ENCODE measurements at places on chromosomes 2 and 18. TPM values are rescaled to one million over a fixed set of nuclear protein-coding genes. Genes with fewer than 3 reads are reported as not detected.

- DNase-seq, result no peak
Observed at GRCh38 chr2:120722246-120722567, 13.5 kb upstream of the GLI2 start.

- no peak for DNase-seq
Observed at GRCh38 chr2:49003201-49003600, 151.1 kb downstream of the FSHR start.

DNA sequence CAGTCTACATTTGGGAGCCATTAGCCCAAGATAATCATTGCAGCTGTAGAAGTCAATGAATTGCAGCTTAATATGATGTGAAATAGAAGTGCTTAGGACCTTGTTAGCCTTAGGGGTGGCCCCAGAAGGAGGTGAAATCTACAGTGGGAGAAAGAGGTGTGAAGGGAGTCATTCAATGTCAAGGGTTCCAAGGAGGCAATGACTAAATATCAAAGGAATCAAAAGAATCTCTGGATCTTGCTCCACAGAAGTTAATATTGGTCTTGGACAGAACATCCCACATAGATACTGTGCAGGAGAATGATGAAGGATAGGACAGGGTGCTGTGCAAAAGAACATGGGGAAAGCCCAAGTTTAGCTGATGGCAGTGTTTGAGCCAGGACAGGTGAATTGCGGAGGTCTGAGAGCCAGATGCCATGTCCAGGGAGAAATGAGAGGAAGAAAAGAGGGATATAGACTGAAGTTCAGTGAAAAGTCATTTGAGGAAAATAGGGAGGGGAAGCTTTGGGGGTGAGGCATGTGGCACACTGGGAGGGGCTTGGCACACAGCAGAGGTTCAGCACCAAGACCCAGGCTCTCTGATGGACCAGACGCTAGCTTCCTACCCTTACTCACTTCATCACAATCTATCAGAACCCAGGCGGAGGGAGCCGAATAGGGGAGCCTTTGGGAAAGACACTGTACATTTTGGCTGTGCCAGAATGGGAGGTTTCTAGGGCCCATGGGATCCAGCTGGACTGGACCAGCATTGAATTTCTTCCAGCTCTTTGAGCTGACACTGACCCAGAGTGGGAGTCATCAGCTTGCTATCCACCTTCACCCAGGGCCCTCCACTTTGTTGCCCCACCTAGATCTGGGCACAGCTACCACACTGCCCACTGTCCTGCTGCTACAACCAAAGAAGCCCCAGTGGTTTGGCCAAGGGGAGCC lies 2.2 kb downstream of the IL1F10 start:
- DNase-seq, result no peak

DNA sequence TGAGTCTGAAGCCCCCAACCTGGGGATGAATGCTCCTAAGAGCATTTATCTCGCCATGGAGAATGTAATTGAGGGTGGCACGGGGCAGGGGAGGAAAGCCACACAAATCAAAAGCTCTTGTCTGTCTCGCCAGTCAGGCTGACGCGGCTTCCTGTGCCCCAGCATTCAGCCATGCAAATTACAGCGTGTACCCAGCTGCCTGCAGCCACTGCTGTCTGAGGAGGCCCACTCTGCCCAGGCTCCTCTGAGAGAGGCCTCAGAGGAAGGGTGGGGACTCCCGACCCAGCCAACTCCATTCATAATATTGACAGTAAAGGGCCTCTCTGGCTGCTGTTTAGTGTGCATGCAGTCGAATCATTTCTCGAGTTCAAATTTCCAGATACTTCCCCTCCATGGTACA lies 22.0 kb downstream of the SMAD7 start:
- peak; percentile 73 for DNase-seq

DNA sequence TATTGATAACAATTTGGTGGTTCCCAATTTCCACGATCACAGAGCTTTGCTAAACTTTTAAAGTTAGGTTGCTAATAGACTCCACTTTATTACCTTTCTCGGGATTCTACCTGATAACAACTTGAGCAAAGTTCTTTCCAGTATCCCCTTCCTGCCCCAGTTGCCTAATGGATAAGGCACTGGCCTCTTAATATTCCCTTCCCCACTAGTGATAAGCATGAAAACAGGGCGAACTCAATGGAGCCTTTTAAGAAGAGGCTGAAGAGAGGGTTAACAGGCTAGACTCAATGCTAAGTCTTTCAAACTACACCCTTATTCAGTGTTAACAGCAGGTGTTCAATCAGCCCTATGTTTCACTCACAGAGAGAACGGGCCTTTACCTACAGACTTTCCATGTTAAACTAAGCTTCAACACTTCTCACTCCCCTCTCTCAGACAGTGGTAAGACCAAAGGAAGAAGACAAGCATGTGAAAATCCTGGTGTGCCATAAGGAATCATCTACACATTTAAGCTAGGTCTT lies 75.8 kb downstream of the ANKRD44 start:
- DNase-seq, result no peak

GRCh38 chr2:98013407-98014042 lies 17.8 kb upstream of the TMEM131 start:
- no peak for DNase-seq

- DNase-seq, result no peak
Observed at GRCh38 chr18:907885-908757, 3.5 kb downstream of the ADCYAP1 start.

DNA sequence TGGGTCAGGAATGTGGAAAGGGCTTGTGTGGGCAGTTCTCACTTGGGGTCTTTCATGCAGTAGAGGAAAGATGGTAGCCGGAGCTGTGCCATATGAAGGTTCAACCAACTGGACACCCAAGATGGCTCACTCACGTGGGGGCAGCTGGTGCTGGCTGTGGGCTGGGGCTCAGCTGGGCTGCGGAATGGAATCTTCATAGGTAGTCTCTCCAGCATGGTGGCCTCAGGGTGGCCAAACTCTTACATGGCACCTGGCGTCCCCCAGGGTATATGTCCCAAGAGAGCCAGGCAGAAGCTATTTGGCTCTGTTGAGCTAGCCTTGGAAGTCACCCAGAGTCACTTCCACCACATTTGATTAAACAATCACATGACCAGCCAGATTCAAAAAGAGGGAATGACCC lies 163.1 kb upstream of the KLHL29 start:
- DNase-seq, result no peak

- no peak for DNase-seq
Observed at GRCh38 chr18:46569211-46569610, 87.8 kb downstream of the LOXHD1 start.

DNA sequence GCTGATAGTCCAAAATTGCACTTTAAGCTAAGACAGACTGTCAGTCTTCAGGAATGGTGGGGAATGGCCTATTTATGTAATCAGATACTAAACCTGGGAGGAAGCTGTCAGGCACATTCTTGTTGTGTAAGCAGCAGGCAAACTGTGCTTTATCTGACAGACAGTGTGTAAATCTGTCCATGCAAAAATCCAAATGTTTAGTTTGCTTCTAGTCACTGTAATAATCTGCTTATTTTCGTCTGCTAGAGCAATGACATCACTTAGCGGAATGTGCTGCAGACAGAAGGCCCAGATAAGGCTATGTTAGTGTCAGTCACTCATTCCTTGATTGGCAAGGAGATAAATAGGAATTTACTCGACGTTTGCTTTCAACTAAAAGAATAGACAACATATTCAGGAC lies 263.5 kb downstream of the ZNF407 start:
- no peak for DNase-seq

- no peak for DNase-seq
Observed at GRCh38 chr2:119929537-119929936, 83.3 kb upstream of the EPB41L5 start.

- DNase-seq, result no peak
Observed at GRCh38 chr18:58069721-58070292, 25.8 kb downstream of the NEDD4L start.

GRCh38 chr18:54089749-54090459 lies 134.6 kb downstream of the MBD2 start:
- DNase-seq, result no peak

DNA sequence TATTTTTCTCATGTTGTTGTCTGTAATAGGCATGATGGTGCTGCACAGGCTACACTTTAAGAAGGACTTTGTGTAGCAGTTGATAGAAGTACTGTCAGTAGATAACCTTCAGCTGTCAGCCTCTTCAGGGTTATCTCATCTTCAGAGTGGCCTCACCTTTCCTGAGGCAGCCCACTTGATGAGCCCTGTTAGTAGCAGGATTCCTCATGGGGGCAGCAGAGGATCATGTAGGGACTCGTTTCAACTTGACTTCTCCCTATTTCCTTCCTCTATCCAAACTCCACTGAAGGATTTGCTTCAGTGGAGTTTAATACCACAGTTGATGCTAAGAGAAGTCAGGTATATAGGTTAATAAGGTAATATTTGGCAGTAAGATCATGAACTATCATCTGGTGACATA lies 530.3 kb upstream of the FSIP2 start:
- peak; percentile 43 for DNase-seq

- no peak for DNase-seq
Observed at GRCh38 chr18:44198612-44199284, 481.9 kb upstream of the SETBP1 start.

DNA sequence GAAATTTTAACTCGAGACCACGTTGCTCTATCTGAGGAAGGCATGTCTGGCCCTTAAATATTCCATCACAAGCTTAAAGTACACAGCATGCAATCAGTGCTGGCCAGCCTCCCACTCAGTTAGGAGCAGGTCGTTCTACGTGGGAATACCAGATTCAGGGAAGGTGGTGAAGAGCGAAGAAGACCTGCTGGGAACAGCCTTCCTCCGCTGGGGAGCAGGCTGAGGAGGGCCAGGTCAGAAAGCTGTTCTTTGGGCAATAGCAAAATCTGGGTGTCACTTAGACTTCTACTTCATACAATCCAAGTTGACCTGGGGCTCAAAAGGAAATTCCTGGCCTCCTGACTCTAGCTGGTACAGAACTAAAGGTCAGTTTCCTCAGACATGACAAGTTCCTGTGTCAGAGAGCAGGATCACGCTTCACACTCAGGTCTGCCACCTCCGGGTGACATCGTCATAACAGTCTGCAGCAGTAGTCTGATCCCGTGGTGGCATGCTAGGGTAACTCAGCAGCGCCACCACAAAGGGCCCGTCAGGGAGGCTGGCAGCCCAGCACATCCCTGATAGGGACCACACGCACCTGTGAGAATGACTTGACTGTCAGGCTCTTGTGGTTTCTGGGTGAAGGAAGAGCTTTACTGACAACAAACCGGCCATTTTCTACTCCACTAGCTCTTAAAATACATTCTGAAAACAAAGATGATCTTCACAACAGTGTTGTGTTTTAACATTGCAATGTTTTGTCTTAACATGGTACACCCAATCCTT lies 35.2 kb upstream of the NAPG start:
- DNase-seq, result peak; percentile 53

DNA sequence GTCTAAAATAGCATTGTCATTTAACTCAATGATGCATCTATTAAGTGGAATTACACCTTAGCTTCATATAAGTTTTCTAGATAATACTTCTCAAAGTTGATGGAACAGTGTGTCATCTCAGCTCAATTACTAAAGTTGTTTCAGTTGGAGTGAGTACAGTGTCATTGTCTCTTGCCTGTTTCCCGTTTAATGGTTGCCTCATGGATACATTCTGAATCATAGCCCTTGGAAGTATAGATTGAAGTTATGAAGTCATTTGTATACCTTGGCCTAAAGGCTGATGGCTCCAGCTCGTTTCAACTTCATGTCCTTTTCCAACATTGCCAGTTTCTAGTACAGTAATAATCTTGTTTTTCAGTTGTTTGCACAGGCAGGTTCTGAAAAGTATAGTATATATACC lies 130.5 kb upstream of the NOSTRIN start:
- DNase-seq, result no peak

DNA sequence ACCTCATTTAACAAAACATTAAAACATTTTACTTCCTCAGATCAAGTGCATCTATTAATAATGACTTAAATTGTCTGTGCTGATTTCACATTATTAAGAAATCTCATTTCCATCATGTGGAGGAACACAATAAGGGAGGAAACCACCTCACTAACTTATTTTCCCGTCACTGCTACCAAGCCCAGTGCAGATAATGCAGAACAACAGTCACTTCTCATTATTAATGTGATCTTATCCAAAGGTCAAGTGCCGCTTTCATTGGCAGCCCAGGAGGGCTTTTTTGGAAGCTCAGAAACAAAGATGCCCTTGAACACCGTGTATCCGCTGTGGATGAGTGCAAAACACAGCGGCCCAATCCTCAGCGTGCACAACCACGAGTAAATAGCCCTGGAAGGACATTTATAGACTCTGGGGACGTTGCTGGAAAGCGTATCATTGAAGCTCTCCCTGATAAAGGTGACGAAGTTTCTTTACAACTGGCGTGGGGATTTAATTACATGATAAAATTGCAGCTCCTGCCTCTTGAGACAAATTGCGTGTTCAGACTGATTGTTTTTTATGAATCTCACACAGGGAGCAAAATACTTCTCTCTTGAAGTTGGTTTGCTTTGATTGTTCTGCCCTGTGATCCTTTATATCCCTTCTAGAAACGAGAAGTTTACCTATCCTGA lies 13.2 kb downstream of the ASB18 start:
- DNase-seq, result no peak

- no peak for DNase-seq
Observed at GRCh38 chr2:214376618-214377285, 34.1 kb upstream of the VWC2L start.

GRCh38 chr2:218010140-218010983 lies 7.6 kb upstream of the TNS1 start:
- peak; percentile 82 for DNase-seq

- DNase-seq, result no peak
Observed at GRCh38 chr2:62415518-62415917, 90.5 kb downstream of the TMEM17 start.

DNA sequence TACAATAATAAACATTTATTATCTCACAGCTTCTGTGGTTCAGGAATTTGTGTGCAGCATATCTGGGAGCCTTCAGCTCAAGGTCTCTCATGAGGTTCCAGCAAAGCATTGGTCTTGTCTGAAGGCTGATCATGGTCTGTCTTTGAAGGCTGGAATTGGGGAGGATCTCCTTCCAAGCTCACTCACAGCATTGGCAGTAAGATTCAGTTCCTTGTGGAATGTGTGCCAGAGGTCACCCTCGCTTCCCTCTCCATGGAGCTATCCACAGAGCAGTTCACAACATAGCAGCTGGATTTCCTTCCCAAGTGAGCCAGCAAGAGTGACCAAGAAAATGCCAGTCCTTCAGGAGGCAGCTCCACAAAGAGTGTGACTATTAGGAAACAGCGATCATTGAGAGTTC lies 202.2 kb upstream of the ST6GAL2 start:
- no peak for DNase-seq

SLC4A5 gene
- 2.3 TPM for total RNA-seq

G6PC2 gene
- 21.3 TPM for total RNA-seq

CRYGD gene
- total RNA-seq, result not detected

DOK6 gene
- 0.66 TPM for total RNA-seq

METTL21A gene
- 5.3 TPM for total RNA-seq

STAT4 gene
- total RNA-seq, result 2.6 TPM

DNAH7 gene
- total RNA-seq, result 7.8 TPM

EN1 gene
- total RNA-seq, result not detected

UGT1A3 gene
- not detected for total RNA-seq

CNTNAP5 gene
- 0.33 TPM for total RNA-seq

SALL3 gene
- not detected for total RNA-seq

ZNF396 gene
- 2.6 TPM for total RNA-seq

APCDD1 gene
- 8.6 TPM for total RNA-seq

Measured in body of pancreas (tissue), 4 donors.